MM.1S (cell line): ENCODE measurements at places on chromosomes 2 and 18.

GRCh38 chr18:55777666-55778304 lies 189.8 kb upstream of the TCF4 start:
- DNase-seq, result no peak

DNA sequence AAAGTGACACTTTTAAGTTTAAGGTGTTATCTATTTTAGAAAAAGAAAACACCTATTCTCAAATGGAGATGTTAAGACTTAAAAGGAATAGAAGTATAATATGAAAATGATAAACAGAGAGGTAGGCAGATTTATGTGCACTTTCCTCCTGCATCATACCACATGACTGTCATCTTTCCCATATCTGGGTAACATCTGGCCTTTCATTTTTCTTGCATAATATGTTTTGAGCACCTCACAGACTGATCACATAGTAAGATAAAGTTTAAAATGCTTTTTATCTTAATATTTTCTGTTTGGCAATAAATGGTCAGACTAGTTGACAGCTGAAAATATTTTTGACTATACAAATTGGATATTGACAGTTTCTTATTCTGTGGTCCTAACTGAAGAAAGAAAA lies 1852.1 kb upstream of the PIK3C3 start:
- DNase-seq, result no peak

DNA sequence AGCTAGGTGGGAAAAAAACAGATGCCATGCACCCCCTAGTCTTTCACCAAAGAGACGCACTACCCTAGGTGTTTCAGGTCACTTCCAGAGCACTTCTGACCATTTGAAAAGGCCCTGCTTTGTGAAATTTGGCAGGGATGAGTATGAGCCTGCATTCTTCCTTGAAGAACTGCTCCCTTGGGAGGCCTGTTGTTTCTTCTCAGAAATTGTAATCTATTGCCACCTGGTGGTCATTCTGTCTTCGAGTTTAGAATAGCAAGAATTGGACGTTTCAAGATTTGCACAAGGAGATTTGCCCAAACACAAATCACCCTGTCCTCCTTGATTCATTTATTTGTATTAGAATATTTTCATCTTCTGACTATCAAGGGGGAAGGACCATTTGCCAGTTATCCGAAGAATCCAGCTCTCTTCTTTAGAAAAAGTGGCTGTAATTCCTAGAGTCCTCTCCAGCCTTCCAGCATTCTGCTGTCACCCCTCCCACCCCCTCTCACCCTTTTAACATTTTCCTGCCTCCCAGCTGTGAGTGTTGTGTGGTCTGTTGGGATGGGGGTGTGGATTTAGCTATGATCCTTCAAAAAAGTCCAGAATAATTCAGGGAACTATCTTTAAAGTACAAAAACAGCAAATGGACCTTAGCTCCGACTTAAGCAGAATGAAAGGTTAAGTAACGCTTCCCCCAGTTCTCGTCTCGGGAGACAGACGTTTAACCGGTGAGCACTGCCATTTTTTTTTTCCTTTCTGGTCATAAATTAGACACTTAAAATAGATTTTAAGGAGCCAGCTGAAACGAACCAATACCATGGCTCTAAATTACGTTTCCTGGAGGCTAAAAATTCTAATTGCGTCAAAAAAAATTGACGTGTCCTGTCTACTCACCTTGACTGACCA lies 3.7 kb upstream of the GAD1 start:
- peak; percentile 73 for DNase-seq

- DNase-seq, result no peak
These were observed 160.7 kb upstream of the SALL3 start for GRCh38 chr18:78818961-78819360.

- DNase-seq, result no peak
These were observed 93.3 kb downstream of the RNF144A start for GRCh38 chr2:7010391-7011054.
